Stimulated activated CD4-positive, alpha-beta T cell treated with anti-CD3 and anti-CD28 coated beads, Interleukin-15, amount 100 ng/mL, for 1 hour (primary cell): ENCODE measurements at places on chromosomes 1 and 21.

DNA sequence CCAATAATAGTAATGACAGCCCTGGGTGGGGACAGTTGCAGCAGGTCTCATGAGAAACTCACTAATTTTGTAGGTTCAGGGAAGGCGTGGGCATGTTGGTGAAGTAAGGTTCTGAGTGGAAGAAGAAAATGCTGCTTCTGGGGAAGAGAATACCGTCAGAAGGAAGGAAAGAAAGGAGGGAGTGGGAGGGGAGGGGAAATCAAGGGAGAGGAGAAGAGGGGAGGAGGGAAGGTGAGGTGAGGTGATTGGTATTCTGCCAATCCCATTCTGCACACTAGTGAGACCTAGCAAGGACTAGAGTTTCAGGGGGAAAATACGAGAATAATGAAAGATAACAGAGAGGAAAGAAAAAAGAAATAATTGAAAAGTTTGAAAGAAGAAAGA lies 32.4 kb upstream of the MGST3 start:
- no peak for DNase-seq

GRCh38 chr21:16587141-16587581 lies 857.4 kb downstream of the USP25 start:
- DNase-seq = no peak

GRCh38 chr1:23905461-23906025 lies 7.6 kb downstream of the CNR2 start:
- no peak for DNase-seq

DNA sequence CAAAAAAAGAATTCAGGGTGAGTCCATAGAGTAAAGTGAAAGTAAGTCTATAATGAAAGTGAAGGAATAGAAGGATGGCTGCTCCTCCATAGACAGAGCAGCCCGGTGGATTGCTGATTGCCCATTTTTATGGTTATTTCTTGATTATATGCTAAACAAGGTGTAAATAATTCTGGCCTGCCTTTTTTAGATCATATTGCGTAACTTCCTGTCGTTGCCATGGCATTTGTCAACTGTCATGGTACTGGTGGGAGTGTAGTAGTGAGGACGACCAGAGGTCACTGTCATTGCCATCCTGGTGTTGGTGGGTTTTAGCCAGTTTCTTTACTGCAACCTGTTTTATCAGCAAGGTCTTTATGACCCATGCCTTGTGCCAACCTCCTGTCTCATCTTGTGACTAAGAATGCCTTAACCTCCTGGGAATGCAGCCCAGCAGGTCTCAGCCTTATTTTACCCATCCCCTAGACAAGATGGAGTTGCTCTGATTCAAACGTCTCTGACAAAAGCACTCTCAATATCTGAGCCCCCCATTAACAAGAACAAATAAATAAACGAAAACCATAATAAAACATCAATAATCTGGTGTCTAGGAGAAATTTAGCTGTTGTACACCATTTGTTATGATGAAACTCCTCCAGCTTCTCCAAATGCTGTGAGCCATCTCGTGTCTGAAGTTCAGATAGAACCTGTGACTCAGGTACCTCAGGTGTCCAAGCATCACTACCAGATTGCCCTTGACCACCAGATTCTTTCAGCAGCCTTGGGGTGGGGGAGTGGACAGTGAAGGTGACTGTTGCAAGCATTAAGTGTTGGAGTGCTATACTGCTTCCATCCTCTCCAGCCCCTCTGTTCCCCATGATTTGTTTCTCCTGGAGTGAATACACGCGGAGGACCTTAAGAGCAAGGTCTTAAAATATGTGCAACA lies 36.0 kb downstream of the EBNA1BP2 start:
- no peak for DNase-seq

DNA sequence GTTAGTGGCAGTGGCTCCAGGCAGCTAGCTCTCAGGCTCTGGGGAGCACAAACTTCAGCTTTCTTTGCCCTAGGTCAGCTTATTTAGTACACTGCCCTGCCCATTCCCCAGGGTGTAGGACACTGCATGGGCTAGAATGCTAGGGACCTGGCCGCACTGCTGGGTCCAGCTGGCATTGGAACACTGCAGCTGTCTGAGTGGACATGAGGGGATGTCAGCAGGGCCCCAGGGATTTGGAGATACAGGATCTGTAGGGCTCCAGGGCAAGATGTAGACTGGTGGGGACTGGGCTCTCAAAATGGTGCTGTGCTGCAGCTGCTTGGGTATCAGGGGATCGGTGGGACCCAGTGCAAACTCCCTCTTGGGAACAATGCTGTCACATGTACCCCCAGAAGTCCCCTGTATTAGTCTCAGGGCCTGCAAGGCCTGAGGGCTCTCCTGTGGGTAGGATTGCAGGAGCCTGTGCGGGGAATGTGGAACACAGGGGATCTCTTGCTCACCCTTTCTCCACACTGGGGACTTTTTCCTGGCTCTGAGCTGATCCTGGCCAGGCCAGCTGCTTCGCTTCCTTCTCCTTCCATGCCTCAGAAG lies 25.2 kb upstream of the TTC22 start:
- DNase-seq = no peak

- no peak for DNase-seq
These were observed 44.6 kb downstream of the HMGB4 start for GRCh38 chr1:33908324-33908956.

- DNase-seq = no peak
These were observed 173.2 kb downstream of the SIPA1L2 start for GRCh38 chr1:232456714-232457113.

DNA sequence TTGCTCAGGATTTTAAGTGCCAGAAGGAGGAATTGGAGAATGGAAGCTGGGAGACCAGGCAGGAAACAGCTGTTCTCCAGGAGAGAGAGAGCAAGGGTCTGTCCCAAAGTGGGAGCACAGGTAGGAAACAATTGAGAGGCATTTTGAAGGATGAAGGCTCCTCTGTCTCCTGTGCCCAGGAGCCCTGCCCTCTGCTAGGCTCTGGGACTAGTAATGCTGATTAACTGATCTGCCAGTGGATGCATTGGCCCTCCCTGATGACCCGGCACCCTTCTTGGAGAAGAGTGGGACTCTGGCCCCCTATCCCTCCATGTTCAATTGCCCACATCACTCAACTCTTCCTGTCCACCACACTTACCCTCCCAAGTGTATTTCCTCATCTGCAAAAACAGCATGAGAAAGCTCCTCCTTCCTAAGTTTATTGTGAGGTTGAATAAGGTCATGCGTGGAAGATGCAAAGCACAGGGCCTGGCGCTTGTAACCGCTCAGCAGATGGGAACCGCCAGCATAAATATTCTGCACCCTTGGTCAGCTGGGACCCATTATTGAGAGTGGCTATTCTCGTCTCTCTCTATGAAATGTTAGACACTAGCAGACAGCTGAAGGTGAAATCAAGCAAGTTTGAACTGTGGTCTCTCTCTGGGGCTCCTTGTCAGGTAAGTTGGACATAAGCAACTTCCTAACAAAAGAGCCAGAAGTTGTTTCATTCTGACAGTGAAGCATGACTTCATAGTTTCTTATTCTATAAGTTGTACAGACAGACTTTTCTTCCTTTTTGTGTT lies 63.0 kb upstream of the ANGPTL1 start:
- DNase-seq = no peak

DNA sequence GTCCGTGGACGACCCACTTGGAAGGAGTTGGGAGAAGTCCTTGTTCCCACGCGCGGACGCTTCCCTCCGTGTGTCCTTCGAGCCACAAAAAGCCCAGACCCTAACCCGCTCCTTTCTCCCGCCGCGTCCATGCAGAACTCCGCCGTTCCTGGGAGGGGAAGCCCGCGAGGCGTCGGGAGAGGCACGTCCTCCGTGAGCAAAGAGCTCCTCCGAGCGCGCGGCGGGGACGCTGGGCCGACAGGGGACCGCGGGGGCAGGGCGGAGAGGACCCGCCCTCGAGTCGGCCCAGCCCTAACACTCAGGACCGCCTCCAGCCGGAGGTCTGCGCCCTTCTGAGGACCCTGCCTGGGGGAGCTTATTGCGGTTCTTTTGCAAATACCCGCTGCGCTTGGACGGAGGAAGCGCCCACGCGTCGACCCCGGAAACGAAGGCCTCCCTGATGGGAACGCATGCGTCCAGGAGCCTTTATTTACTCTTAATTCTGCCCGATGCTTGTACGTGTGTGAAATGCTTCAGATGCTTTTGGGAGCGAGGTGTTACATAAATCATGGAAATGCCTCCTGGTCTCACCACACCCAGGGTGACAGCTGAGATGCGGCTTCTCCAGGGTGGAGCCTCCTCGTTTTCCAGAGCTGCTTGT lies 32.4 kb downstream of the PRMT2 start:
- no peak for DNase-seq

DNA sequence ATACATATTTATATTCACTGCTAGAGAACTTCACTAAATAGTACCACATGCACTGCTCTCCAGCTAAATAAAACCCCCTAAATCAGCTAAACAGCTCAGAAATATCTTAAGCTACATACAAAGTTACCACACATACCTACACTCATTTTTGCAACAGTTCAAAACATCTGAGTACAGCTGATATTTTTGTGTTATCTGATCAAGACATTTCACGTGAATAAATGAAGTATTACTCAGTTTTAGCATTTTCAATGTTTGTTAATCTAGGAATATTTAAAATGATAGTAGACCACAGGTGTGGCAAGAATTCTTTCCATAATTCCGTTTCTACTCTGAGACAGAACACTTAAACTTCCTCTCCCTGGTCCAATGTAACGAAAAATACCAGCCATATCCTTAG lies 20.8 kb downstream of the EVI5 start:
- no peak for DNase-seq

- DNase-seq = no peak
These were observed 110.7 kb upstream of the CTTNBP2NL start for GRCh38 chr1:112285316-112285715.

DNA sequence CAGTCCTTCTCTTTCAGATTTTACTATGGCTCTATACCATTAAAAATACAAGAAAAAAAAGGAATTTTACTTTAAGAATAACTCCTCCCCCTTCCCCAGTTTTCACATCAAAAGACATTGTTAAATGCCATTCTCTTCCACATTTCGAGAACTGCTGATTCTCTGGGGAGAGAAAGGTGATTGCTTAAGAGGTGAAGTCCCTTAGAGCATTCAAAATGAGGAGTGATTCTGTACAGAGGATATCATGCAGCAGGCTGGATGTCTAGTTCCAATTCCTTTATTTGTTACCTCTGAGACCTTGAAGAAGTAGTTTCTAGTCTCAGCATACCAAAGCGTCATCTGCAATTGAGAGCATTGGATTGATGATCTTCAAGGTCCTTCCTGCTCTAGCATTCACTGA lies 46.9 kb downstream of the FMO3 start:
- no peak for DNase-seq

GRCh38 chr1:50936321-50936720 lies 23.7 kb downstream of the FAF1 start:
- no peak for DNase-seq

GRCh38 chr1:164702664-164703063 lies 143.7 kb downstream of the PBX1 start:
- DNase-seq = no peak

DNA sequence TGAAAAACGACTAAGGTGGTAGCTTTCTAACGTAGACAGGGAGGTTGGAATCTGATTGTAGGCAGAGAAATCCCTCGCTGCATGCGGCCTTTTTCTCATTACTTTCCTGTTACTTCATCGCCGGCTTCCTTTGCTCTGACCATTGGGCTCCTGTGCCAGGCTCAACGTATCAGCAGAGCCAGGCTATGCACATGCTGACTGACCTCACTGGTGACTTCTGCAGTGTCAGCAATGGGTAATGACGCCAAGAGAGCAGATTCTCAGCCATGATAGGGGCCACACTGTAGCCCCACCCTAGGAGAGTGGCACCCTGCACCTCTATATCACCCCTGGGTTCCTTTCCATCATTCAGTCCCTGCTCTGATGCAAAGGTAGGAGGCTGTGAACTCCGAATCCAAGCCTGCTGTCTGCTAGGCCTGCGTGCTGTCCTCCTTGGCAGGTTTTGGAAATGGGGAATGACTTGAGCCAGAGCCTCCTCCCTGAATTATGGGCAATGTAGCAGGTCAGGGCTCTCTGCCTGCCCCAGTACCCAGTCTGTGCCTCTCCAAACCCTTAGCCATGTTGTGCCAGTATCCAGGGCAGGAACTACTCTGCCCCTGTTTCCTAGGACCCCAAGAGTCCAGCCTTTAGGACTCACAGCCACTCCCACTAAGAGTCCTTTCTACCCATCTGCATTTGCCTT lies 11.4 kb downstream of the PPFIA4 start:
- no peak for DNase-seq

- no peak for DNase-seq
These were observed 45.0 kb downstream of the ZNF281 start for GRCh38 chr1:200364831-200365230.

DNA sequence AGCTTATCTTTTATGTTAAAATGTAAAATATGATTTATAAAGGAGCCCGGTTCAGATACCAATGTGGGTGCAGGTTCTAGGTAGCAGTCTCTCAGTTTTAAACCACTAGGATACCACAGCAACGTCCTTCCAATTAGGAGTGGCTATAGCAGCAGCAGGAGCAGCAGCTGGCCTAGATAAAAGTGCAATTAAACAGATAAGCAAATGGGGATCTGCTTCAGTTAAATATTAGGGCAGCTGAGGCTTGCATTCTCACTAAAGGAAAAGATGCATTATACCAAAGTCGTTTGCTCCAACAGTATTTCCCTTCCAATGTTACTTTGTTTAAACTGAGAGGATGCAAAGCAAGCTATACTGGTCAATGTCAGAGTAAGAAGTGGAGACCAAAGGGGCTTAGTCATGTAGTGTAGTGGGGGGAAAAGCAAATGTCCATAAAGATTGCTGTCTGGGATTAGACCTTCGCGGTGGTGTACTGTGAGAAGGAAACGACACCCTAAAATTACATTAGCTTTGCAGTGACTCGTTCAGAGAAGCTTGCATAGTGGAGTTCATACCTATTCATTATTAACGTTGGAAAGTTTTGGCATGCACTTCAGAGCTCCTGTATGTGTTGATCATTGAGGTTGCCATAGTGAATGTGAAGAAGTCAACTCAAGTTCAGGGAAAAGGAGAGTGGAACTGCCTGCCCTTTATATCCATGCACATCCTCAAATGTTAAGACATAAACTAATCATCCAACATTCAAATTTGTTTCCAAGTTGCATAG lies 272.2 kb downstream of the VAV3 start:
- no peak for DNase-seq

DNA sequence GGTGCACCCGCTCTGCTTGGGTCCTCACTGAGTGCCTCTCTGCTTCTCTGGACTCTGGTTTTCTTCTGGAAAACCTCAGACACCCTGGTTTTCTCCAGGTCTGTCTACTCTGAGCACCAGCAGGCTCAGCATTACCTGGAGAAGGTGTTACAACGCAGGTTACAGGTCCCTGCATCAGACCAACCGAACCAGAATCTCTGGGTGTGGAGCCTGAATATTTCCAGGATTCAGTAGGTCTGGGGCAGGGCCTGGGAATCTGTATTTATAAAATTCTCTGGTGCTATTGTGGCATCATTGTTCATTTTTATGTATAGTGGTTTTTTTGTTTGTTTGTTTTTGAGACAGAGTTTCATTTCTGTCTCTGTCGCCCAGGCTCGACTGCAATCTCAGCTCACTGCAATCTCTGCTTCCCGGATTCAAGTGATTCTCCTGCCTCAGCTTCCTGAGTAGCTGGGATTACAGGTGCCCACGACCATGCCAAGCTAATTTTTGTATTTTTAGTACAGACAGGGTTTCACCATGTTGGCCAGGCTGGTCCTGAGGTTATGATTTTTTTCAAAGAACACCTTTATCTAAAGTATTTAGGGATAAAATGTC lies 1.5 kb upstream of the SLC30A2 start:
- no peak for DNase-seq
